ENCODE measurements at places on chromosomes 1 and 21.

GRCh38 chr1:98103617-98104285 is 182.9 kb upstream of the DPYD start:
- peak; percentile 13 for DNase-seq

DNA sequence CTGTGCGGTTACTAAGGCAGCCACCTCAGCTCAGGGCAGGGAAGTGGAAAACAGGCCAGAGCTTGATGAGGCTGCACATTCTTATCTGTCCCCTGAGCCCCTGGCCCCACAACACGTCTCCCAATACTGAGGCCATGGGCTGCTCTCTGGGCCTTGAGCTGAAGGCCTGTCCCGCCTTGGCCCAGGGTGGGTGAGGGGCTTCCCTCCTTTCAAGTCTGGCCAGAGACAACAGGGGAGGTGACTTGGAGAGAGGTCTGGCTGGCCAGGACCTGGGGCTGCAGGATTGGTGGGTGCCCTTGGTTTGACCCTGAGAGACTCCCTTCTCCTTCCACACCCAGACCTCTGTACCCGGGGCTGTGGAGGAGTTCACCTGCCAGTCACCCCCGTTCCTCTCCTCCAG is 563.8 kb downstream of the PTPRU start:
- DNase-seq: peak; percentile 4

DNA sequence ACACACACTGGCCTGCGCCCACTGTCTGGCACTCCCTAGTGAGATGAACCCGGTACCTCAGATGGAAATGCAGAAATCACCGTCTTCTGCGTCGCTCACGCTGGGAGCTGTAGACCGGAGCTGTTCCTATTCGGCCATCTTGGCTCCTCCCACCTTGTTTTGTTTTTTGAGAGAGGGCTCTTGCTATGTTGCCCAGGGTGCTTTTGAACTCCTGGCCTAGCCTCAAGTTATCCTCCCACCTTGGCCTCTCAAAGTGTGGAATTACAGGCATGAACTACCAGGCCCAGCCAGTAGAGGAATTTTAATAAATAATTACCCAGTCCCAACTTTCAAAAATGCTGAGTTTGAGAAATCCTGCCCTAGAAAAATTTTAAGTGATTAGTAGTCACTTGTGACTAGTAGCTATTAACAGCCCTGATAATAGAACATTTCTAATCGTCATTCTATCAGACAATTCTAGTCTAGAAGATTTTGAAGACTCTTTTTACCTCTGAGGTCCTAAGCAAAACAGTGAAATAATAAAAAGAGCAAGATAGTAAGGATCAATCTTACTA is 30.9 kb upstream of the SLC35D1 start:
- DNase-seq: no peak

GRCh38 chr1:230176871-230177411 is 109.9 kb downstream of the GALNT2 start:
- no peak for DNase-seq

DNA sequence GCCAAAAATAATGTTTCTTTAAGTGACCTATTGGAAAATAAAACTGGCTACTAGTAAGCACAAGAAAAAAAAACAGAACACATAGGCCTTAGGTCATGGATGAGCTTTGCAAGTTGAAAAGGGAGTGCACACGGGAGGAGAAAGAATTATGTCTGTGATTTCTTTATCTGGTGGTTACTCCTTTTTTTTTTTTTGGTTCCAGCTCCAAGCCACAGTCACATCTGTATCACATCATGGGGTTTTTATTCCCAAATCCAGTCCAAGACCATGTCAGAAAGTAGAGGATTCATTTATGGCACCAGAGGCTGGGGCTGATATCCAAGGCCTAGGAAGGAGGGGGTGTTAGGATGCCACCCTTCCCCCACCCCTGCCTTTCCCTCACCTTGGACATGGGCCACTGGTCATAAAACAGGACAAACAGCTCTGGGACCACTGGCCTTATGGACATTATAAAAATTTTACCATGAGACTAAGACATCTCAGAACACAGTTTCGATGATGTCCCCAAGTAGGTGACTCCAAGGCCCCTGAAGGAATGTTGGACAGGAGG is 10.3 kb upstream of the HEYL start:
- no peak for DNase-seq

DNA sequence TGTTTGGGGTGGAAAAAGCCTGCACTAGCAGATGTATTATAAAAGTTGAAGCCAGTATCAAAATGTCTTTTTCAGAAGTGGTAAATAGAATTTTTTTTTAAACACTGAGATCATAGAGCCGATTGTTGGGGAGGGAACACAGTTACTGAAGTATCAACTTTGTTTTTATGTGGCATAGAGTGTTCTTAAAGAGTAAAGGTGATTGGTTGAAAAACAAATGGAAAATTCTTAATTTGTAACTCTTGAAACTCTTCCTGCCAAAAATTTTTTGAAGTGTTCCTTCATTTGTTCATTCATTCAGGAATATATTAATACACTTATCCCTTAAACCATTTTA is 83.3 kb downstream of the DISP1 start:
- no peak for DNase-seq

DNA sequence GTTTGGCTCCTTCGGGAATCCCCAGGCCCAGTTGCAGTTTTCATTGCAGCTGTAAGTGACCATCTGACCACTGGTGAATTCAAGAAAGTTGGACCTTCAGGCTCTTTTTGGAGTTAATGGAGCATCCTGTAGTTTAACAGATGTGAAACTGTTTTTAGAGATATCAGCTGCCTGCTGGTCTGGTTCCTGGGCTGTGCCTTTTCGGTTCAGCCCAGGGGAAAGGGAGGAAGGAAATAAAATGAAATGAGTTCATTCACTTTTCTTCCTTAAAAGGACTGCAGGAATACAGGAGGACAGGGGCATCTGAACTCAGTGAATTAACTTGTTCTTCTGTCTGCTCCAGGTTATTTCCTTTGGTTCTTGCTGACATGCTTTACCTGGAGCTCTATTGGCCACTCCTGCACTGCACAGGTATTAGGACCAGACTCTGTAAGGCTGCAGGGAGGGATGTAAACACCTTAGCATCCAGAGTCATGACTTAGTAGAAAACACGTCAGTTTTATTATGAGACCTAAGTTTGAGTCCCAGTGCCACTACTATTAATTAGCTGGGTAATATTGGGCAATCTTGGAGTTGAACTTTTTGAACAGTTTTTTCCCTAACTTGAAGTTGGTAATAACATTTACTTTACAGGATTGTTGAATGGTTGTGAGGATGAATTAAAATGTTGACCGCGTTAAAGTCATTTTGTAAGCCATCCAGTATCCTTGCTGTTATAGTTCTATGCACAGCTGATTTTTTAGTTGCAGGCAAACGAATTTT is 83.6 kb downstream of the LRRC8D start:
- no peak for DNase-seq

GRCh38 chr1:221234791-221235190 is 355.5 kb downstream of the HLX start:
- DNase-seq: peak; percentile 50

- no peak for DNase-seq
Observed at GRCh38 chr1:8357329-8358101, 39.6 kb downstream of the SLC45A1 start.

DNA sequence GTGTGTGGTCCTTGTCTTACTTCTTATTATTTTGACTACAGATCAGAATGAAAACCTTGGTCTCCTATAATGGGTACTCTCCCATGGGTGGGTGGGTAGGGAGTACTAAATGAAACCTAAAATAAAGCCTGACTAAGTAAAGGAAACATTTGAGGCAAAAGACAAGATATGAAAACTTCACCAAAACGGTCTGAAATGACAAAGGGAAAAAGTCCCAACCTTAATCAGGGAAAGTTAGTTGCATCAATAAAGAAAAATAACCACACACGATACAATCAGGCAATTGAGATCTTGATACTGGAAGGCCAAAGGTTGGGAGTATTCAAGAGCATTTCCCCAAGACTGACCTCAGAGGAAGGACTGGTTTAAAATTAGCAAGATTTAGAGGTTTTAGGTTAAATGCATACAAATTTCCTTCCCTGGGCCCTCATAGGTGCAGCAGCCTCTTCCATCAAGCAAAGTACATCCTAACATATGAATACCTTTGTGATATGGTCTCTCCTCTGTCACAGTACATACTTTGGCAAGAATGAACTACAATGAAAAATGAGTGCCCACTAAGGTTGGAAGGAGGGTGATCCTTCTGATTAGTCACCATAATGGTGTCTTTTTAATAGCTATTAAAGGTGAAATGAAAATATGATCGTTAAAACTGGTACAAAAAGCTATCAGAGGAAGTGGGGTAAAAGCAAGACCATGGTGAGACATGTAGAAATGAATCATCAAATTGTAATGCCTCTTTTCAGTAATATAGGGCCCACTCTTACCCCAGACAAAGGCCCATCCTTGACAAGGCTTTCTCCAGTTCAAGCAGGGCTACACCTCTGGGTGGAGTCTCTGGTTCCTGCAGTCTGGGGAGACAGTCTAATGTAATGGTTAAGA is 15.3 kb upstream of the TNFSF4 start:
- peak; percentile 1 for DNase-seq

DNA sequence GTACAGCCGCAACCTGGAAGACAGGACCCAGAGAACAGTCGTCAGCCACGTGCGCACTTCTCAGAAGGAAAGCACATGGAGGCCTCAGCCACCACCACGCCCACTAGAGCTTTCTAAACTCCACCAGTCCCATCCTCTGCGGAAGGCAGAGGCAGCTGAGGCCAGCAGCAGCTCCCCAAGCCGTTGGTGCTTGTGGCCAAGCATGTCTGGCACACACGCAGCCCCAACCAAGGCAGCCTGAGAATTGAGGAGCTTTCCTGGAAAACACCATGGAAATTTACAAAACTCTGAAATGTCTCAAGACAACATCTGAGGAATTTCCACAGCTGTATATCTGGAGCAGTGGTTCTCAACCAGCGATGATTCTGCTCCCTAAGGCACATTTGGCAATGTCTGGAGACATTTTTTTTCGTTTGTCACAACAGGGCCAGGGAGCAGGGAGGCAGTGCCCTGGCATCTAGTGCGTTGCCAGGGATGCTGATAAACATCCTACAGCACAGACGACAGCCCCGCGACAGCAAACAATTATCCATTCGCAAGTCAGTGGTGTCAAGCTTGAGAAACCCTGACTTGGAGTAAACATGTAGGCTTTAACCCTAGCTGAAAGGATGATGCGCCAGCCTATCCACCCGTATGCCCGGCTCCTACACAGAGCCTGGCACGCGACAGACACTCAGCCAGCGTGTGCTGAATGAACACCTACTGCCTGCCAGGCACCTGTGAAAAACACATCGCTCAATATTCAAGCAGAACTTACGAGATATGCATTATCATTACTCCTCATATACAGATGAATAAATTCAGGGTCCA is 24.7 kb downstream of the NPHP4 start:
- no peak for DNase-seq

DNA sequence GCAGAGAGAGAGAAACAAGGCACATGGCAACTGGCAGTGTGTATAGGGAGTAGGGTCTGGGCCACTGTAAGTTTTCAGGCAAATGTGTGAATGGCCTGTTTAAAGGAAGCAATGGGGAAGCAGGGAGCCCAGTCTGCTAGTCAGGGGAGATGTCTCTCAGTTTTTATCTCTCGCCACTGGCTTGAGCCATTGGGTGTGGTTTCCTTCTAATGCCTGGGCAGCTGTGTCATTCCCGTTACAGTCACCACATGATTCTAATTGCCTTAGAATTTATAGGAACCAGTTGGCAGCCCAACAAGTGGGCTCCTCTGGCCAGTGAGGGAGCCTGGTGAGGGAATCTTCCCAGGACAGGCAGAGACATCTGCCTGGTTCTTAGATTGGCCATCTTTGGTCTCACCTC is 182.4 kb downstream of the DISC1 start:
- DNase-seq: peak; percentile 50

DNA sequence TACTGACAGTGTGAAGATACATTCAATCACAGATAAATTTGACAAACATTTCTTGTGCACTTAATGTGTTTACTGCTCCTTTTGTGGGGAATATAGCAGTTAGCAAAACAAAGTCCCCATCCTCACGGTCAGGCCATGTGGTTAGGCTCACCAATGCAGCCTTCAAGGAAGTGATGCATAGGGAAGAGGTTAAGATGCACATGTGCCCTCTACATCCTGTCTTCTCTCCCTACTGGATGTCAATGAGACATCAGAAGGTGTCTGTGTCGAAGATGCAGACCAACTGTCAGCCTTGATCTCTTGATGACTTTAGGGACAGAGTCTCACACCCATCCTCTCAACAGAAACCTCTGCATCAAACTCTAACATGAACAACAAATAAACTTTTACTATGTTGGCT is 78.7 kb downstream of the FH start:
- DNase-seq: no peak

GRCh38 chr1:96510911-96511310 is 210.7 kb upstream of the PTBP2 start:
- no peak for DNase-seq

DNA sequence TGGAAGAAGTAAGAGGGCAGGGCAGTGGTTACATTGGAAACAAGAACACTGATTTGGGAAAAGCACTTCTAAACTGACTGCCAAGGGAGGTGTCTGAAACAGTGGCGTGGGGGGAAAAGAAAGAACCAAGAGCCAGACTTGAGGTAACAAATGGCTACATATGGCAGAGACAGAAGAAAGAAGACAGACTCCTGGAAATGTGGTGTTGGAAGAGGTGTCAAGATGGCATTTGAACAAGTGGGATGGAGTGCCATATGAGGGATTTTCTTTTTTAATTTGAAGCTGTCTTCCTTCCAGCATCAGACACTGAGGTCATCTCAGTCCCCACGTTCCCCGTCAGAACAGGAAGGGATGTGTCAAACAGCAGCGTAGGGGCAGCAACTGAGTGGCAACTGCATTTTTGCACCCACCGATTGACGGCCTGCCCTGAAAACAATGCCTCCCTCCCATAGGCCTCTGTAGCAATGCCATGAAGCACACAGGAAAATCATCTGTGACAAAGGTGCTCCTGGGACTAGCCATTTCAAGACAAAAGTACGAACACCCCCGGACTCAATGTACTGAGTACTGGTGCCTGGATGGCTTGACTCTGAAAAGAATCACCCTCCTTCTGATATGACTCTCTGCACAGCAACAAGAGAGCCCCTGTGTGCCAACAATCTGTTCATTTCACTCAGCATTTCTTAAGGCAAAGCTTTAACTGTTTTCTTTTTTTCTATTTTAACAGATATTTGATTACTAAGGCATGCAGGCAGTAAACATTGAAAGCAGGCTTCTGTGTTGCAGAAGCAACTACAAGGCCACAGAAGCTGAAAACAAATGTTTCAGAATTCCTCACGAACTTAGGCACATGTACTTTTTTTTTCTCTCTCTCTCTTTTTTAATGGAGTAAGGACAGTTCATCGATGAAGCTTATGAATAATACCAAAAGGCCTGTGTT is 37.0 kb downstream of the LPAR3 start:
- DNase-seq: no peak

- DNase-seq: peak; percentile 14
Observed at GRCh38 chr1:160342526-160342925, 524 bp downstream of the COPA start.

- DNase-seq: no peak
Observed at GRCh38 chr21:45132841-45133573, 58.6 kb downstream of the ADARB1 start.

DNA sequence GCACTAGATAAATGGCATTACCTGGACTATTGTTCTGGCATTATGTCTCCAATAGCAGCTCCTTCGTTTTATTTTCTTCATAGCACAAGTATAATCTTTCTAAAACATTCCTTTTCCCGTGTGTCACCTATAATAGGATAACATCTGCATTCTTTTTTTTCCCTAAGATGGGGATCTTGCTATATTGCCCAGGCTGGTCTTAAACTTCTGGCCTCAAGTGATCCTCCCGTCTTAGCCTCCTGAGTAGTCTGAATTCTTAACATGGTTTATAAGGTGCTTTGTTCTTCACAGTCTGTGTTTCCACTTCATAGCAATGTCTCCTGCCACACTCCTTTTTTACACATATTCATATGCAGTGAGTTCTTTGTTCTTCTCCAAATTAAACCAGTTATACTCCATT is 8.6 kb upstream of the MOV10 start:
- DNase-seq: no peak
